Stimulated activated CD4-positive, alpha-beta T cell treated with anti-CD3 and anti-CD28 coated beads, TNF-alpha, amount 100 ng/mL, for 48 hours (primary cell): ENCODE measurements at places on chromosomes 6 and 20.
A peak's percentile ranks its signal among the peaks of the same experiment; 100 is the strongest.

DNA sequence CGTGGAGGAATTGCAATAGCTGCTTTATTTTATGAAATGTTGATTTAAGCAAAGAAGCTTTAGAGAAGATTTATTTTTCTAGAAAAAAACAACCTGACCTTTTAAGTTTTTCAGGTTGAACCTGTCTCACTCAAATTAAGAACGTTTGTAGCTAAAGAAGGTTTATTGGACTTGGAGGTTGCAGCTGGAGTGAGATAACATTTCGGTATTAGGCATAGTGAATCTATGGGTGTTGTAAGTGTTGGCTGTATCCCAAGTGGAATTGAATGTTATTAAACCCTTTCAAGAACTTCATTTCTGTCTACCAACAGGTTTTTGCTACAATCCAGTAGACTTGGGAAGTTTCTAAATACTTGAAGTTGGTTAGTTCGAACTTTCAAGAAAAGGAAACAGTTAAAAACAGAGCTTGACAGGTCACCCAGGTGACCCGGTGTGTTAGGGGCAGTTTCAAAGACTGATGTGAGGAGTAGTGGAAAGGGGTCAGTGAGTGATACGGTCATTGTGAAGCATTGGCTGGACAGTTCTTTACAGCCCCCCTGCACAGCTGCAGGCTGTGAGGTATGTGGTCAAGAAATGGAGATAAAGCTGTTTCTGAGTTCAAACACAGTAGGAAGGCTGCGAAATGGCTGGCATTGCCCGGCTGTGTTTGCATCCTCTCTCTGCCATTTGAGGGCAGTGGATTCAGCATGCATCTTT, 2.4 kb upstream of the TBCC start:
- DNase-seq = no peak

GRCh38 chr20:57122536-57123489, 143.6 kb downstream of the BMP7 start:
- no peak for DNase-seq

GRCh38 chr6:134934793-134935485, 15.0 kb downstream of the ALDH8A1 start:
- no peak for DNase-seq

DNA sequence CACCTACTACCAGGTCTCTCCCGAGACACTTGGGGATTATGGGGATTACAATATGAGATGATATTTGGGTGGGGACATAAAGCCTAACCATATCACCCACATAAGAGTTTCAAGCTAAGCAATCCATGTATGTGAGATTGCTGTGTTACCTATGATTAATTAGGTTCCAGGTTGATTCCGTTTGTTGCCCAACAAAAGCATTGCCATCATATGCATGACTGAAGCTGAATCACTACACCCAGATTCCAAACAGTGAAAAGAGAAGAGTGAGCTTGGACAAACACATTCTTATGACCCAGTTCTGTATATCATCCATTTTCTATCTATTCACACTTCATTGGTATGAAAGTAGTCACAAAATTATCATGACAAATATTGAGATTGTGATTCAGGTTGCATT, 952.5 kb upstream of the MAN1A1 start:
- no peak for DNase-seq

DNA sequence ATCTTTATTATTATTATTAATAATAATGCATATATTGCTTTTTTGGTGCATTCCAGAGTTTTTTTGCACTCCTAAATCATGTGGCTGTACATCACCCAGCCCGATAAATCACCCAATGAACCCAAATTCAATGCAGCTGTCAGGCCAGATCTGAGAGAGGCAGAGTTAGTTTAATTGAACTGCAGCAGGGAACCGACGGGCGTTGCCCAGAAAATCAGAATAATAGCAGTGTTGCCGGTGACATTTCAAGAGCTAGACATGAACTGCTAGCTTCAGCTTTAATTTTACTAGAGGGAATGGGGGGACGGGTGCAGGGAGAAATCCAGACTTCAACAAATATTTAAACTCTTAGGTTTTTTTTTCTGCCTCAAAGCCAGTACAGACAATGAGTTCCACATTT, 135.0 kb downstream of the CLIC5 start:
- no peak for DNase-seq

GRCh38 chr6:79250107-79250514, 15.6 kb upstream of the HMGN3 start:
- no peak for DNase-seq

GRCh38 chr6:3751077-3751729, at the start of gene PXDC1:
TSS of gene PXDC1 (minus strand) at chr6:3751713. CDS start at chr6:3751531, 182 bp downstream.
- DNase-seq = no peak

DNA sequence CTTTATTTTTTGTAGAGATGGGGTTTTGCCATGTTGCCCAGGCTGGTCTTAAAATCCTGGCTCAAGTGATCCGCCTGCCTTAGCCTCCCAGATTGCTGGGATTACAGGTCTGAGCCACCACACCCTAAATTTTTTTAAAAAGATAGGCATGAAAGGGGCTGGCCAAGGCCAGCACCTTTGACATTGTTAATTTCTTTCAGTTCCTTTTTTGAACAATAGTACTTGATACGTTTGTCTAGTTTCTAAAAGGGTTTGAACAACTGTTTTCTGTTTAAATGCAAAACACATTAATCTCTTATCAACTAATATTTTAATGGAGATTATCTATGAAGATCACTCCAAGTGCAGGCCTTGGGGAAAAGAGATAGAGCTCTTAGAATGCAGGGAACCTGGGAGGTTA, 37.6 kb upstream of the PTPRK start:
- no peak for DNase-seq

DNA sequence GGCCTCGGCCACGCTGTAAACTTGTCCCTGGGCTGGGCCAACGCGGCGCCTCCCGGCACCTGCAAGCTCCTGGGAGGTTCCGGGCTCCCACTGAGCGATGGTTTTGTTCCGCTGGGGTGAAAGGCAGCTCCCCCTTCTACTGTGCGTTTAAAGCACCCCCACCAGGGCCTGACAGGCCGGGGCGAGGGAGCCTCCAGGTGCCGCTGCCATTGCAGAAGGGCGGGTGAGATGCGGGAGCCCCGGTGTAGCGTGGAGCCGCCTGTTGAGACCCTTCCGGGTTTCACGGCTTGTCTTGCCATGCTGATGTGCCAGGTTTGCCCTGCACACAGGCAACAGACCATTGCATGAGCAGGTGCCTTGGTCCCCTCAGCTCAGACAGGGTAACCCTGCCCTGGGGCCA, 2.9 kb downstream of the COL20A1 start:
- no peak for DNase-seq

- DNase-seq = no peak
Measured at GRCh38 chr6:26331218-26332073, 33.6 kb upstream of the BTN3A2 start.

DNA sequence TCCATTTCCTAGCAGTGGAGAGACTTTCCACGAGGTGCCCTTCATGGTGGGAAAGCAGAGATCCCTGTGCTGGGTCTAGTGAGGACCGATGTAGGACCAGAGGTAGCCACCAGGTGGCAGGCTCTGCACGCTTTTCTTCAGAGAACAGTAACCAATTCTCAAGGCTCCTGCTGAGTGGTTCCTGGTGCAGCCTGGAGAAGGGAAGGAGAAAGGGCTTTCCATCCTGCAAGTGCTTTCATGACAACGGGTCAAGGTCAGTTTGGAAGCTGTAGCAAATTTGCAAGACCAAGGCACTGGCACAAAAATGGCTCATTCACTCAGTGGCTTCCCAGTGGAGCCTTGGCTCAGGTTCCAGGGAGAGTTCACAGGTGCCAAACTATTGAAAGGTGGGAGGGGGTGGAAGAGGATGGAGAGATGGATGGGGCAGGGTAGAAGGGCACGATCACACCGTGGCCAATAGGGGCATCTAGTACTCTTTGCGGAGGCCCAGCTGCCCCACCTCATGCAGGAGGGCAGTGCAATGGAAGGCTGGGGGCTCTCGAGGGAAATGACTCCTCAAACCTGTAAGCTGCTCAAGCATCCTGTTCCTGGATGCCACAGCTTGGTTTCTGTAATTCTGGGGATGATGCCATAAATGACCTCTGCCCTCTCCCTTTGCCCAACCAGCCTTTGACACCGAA, 25.5 kb upstream of the KCNK16 start:
- peak; percentile 36 for DNase-seq

GRCh38 chr6:7899101-7899888, 11.3 kb downstream of the TXNDC5 start:
- DNase-seq = no peak

DNA sequence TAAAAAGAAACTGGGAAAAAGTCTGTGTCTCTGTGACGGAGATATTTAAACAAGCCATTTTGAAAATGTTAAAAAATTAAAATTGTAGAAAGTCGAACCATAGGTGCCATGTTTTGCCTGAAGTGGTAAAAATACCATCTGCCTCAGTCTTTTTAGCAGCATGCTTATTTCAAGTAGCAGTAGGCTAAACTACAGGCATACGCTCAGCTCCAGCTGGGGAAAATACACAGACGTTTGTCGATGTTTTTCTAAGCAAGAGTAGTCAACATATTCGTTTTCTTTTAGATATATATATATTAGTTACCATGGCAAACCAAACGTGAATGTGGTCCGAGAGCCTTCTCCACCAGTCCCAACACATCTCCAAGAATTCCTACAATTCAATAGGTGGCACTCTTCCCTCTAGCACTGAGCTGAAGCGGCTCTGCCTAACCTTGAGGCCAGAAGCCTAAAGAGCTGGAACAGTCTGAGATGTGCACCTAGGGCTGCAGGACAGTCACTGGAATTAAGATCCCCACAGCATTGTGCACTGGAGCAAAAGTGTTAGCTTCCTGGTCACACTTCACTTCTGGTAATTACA, 70.2 kb upstream of the BEND3 start:
- DNase-seq = no peak

DNA sequence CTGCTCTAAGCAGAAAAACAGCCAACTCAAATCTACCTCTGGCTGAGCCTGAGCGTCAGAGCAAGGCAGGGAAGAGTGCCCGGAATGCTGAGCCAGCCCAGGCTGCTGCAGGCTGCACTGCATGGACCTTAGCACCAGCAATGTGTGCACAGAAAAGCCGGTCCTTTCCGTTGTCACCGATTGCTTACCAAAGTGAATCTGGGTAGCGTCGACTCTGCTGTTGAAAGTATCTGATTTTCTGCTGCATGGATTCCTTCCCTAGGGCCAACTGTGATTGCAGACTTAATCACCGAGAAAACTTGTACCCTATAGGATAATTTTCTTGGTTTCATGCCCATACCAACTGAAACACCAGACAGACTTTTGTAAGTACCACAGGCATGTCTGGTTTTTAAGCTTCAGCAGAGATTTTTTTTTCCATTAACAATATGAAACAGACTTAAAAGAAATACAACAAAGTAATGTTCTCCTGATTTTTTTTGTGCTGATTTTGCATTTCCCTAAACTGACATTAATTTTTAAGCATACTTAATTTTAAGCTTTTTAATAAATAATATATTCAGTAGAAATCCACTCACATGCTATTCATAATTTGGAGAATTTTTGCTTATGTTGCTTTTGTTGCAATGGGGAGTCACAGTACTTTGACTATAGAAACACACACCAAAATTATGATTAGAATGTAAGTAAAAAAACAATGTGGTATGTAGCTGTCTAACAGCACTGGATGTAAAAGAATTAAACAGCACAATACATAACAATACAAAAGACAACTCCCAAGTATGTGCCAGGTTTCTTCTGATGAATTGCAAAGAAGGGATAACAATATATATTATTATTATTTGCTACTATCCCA, 218.0 kb downstream of the THBS2 start:
- no peak for DNase-seq

DNA sequence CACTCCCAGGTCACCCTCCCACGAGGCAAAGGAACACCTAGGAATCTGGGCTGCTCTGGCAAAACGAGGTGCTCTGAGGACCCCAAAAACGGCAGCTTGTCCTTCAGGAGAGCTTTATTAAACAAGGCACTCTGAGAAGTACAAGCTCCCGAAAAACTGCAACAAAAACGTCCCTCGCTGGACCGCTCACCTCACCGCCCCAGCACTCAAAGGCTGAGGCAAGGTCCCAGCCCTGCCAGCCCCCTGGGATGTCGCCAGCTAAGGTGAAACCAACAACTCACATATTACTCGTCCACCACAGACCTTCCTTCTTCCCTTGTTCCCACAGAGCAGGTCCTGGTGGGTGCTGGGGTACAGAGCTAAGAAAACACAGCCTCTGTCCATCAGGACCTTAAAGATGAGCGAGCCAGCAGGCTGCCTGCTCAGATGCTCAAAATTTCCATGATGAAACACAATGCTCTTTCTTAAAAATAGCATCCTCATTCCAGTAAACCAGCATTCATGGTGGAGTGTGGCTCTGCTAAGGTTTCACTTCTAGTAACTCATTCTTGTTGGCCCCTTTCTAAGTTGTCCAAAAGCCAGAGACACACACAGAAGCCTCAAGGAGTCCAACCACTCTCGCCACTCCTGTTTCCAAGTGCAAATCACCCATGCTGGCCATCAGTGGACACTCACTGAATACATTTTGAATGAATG, 35.9 kb downstream of the ATP9A start:
- no peak for DNase-seq

GRCh38 chr20:35883778-35884540, 70.3 kb downstream of the SCAND1 start:
- peak; percentile 41 for DNase-seq

- DNase-seq = no peak
Measured at GRCh38 chr20:11001764-11002540, 328.2 kb upstream of the JAG1 start.

GRCh38 chr6:55046869-55047422, 127.4 kb upstream of the HCRTR2 start:
- no peak for DNase-seq

DNA sequence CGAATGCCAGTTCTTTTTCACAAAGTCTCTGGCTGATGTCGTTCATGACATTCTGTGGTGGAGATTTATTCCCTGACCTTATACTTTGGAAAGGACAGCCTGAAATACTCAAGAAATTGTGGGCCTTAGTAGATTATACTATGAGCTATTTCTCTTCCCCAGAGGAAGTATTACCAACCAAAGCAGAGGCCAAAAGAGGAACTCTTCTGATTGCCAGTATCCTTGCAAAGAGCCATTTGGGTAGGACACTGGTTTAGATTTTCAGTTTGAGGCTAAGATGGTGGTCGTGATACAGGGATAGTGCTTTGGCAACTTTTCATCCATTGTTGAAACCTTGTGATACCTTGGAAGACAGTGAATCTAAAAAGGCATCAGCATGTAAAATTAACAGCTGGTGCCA, 327.3 kb downstream of the HACE1 start:
- no peak for DNase-seq

DNA sequence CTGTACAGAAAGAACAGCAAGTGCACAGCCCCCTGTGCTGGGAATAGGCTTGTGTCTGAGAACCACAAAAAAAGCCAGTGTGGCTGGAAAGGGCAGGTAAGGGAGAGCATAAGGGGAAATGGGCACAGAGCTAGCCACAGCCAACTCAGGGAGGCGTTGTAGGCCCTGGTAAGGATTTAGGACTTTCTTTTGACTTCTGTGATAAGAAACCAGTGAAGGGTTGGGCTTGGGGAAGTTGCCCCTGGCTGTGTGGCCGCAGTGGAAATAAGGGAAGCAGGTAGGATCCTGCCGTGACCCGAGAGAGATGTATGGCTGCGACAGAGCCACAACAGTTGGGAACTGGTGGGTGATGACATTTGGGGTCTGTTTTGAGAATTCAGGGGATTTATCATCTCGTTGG, 30.0 kb upstream of the PHACTR2 start:
- no peak for DNase-seq
